AG04450 (cell line): ENCODE measurements at places on chromosomes 7 and 10. TPM values are rescaled to one million over a fixed set of nuclear protein-coding genes. Genes with fewer than 3 reads are reported as not detected.

The AKR1C8 gene
- polyA plus RNA-seq, result not detected in 2 replicates

GRCh38 chr7:159119026-159119741, 25.5 kb downstream of the VIPR2 start:
- no peak for DNase-seq

DNA sequence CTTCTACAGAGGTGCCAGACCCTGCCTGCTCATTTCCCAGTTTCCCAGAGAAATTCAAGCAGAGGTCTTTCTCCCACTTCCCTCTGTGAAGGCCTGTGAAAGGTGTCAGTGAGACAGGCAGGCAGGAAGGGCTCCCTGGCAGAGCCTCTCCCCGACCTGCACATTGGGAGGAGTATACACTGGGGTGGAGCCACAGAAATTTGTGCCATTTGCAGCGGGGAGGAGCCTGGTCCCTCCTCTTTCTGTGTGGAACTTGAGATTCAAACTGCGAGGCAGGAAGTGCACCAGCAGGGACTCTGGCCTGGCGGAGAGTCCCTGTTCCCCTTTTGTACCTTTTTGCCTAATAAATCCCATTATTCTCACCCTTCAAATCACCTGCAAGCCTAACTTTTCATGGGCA, 54.6 kb upstream of the OPN4 start:
- no peak for DNase-seq

DNA sequence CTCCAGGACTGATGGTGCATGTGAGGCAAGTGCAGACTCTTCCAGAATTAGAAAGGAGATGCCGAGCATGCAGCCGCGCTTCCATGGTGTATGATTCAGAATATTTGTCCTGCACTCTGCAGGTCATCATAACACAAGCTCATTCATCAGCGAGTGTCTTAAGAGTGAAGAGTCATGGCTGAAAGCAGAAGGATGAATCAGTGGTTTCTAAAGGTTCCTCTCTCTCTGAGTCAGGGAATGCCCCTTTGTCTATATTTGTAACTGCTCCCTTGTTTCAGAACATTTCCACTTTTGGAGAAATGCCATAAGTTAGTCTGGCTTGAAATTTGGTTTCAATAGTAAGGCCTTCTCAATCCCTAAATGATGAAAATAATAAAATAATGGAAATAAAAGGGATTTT, 52.3 kb downstream of the HECW1 start:
- DNase-seq, result peak; percentile 87

GRCh38 chr7:50940621-50941020, 157.9 kb upstream of the GRB10 start:
- no peak for DNase-seq

- DNase-seq, result peak; percentile 60
These were observed 92.2 kb downstream of the AVL9 start for GRCh38 chr7:32587411-32587948.
